ENCODE measurements at places on chromosomes 5 and 9.

- no peak for DNase-seq
Observed at GRCh38 chr5:26669523-26669922, 368.9 kb downstream of the CDH9 start.

DNA sequence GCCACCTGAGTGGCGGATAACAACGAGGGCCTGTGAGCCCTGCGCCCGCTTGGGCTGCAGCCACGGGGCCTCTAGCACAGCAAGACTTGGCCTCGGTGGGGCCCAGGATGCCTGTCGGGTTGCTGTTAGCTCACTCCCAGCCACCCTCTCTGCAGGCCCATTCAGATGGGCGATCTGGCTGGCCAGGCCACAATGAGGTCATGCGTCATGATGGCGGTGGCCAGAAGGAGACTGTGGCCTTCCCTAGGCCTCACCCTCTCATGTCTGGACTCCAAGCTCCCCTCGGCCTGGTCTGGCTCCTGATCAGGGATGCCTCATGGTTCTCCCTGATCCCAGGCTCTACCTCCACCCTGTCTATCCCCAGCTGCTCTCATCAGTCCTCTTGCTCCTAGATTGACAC, 19.0 kb upstream of the TCOF1 start:
- no peak for DNase-seq

GRCh38 chr5:26388976-26389375, 649.4 kb downstream of the CDH9 start:
- no peak for DNase-seq

DNA sequence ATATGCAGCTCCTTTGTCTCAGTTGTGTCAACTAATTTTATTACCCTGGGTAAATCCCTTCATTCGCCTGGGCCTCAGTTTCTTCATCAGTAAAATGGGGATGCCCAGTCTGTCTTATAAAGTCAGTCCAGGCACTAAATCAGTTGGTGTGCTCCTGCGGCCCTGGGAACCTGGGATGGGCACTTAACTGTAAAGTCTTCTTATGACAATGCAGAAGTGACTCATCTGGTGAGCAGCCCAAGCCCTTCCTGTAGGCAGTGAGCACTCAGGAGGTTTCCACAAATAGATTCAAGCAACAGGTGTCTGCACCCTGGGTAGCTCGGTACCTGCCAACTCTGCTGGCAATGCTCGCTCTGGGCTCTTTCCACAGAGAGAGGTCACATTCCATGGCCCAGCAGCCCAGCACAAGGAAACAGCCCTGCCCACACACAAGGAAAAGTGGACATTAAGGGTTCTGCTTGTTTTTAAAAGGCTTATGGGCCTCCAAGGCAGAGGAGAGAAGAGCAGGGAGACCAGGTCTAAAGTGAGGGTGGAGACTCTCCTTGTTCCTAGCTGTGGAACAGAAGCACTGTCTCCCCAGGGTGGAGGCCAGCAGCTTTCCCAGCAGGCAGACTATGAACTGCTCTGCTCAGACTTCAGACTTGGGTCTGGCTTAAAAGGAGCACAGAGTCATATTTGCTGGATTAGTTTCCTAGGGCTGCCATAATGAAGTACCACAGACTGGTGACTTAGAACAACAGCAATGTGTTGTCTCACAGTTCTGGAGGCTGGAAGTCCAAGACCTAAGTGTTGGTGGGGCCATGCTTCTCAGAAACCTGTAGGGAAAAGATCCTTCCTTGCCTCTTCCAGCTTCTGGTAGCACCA, 89.7 kb upstream of the ADRA1B start:
- DNase-seq: no peak

DNA sequence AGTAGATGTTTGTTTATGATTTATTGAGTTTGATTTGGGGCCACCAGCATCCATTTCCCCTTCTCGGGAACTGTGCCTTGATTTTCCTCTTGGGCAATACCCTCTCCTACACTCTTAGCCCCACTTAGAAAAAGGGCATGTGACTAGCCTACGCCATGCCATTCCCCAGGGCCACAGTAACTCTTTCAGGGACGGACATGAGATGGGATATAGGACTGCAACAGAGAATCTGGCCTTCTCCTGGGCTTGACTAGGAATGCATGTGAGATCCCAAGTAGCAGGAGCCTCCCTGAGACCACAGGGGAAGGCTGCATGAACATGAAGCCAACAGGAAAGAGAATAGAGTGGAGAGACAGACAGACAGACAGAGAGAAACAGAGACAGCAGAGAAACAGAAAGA, 30.7 kb upstream of the SPARC start:
- no peak for DNase-seq

Data from activated CD4-positive, alpha-beta T cell treated with anti-CD3 and anti-CD28 coated beads for 24 hours (primary cell).